Smooth muscle cell of trachea (primary cell): ENCODE measurements at places on chromosomes 13 and 19. TPM values are rescaled to one million over a fixed set of nuclear protein-coding genes. Genes with fewer than 3 reads are reported as not detected.

ZNF77 gene
- total RNA-seq = 4.0 and 6.5 TPM in 2 replicates

UGGT2 gene
- 39.0 and 50.0 TPM in 2 replicates for total RNA-seq

LRRC25 gene
- total RNA-seq = 0.15 and 0.50 TPM in 2 replicates

HIPK4 gene
- total RNA-seq = 0.17 TPM in 1 of 2 replicates, not detected in the other

LRRC63 gene
- total RNA-seq = 0.17 and 0.29 TPM in 2 replicates

NKPD1 gene
- under 0.01 and 0.66 TPM in 2 replicates for total RNA-seq
